SJCRH30 (cell line): ENCODE measurements at places on chromosomes 3 and 15.

GRCh38 chr3:31544634-31545033, 11.9 kb downstream of the STT3B start:
- DNase-seq = peak; percentile 26

DNA sequence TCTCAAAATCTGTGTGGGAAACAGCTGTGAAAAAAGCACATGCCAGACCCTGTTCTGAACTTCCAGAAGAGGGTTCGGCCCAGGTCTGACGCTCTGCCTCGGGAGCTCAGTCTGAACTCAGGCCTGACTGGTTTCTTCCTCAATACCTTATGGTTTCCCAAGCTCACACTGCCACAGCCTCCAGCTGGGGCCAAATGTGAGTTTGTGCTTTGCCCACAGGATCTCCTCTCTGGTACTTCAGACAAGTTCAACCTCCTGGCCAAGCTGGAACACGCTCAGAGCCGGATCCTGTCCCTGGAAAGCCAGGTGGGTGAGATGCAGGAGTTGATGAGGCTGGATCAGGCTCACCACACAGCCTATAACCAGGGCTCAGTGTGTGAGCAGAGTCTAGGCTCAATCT, 33.8 kb downstream of the CYP11A1 start:
- DNase-seq = no peak

GRCh38 chr3:128285042-128285966, 132.0 kb downstream of the EEFSEC start:
- DNase-seq = no peak

GRCh38 chr3:79016587-79017376, 751.0 kb downstream of the ROBO1 start:
- no peak for DNase-seq

DNA sequence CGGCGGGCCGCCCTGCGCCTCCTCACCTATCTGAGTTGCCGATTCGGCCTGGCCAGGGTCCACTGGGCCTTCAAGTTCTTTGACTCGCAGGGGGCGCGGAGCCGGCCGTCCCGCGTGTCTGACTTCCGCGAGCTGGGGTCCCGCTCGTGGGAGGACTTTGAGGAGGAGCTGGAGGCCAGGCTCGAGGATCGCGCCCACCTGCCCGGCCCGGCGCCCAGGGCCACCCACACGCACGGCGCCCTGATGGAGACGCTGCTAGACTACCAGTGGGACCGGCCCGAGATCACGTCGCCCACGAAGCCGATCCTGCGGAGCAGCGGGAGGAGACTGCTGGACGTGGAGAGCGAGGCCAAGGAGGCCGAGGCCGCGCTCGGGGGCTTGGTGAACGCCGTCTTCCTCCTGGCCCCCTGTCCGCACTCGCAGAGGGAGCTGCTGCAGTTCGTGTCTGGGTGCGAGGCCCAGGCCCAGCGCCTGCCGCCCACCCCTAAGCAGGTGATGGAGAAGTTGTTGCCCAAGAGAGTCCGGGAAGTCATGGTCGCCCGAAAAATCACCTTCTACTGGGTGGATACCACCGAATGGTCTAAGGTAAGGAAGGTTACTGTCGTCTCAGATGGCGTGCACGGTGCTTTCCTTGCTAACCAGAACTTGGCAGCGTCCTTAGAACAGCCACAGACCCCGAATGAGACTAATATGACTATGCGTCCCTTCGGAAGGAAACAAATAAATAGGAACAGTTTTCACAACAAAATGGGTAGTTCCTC, 567 bp downstream of the TICRR start:
- DNase-seq = peak; percentile 39

DNA sequence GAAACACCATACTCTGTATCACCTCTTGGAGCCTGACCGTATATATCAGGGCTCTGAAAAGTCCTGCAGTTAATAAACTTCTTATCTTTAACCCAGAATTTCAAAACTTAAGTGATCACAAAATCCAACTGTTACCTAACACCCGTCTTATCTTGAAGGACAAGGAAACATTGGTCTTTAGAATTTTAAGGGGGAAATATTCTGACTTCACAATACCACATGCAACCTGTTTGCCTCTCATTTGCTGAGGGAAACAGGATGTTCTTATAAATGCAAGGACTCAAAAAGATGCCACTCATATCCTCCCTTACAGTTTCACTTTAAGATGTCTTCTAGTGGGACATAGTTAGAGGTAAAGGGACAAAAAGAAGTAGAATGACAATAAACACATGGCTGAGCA, 67.9 kb downstream of the CRTC3 start:
- DNase-seq = no peak

GRCh38 chr15:46502667-46503066, 867.8 kb downstream of the SQOR start:
- DNase-seq = no peak

GRCh38 chr15:29670998-29671981, 151.0 kb downstream of the TJP1 start:
- no peak for DNase-seq

DNA sequence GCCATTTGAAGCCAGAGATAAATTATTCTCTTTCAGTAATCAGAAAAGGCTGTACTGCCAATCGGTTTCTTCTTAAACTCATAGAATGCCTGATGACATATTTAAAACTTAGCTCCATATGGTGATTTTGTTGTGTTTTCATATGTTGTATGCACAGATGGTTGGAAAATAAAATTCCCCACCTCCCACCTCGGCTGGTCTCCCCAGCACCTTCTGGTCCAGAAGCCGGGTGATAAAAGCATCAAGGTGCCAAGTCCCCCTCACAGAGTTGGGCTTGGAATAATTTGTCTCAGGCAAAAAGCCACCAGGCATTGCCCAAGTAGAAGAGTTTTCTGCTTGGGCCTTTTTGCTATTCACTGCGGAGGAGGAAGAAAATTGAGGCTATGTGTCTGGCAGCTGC, 18.4 kb downstream of the LARS2 start:
- no peak for DNase-seq

DNA sequence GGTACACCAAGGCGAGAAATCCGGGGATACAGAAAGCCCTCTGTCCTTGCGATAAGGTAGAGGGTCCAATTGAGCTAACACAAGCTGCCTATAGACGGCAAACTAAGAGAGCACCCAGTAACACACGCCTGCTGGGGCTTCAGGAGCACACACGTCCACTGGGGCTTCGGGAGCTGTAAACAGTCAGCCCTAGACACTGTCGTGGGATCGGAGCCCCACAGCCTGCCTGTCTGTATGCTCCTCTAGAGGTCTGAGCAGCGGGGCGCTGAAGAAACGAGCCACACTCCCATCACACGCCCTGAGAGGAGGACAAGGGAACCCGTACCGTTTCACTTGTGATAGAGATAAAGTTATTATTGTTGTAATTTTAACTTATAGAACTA, 486 bp downstream of the SAMMSON start:
- DNase-seq = no peak
